ENCODE measurements at places on chromosomes 11 and 22. TPM values are rescaled to one million over a fixed set of nuclear protein-coding genes. Genes with fewer than 3 reads are reported as not detected.

The FOLR1 gene
- total RNA-seq = 0.58 TPM

The SYT13 gene
- not detected for total RNA-seq

The CHST1 gene
- total RNA-seq = 12.5 TPM

The SF1 gene
- 318 TPM for total RNA-seq

The UBE2L6 gene
- total RNA-seq = 52.1 TPM

The CD3G gene
- not detected for total RNA-seq

The NAP1L4 gene
- total RNA-seq = 104 TPM

The MAJIN gene
- not detected for total RNA-seq

The OR52I2 gene
- not detected for total RNA-seq

The PLAAT5 gene
- total RNA-seq = not detected

The PANX2 gene
- 0.68 TPM for total RNA-seq

The CAT gene
- total RNA-seq = 59.9 TPM

The TENM4 gene
- total RNA-seq = 0.23 TPM

The TSKU gene
- total RNA-seq = 20.6 TPM

The BIK gene
- 3.7 TPM for total RNA-seq

The SYCE3 gene
- not detected for total RNA-seq

The CASP12 gene
- not detected for total RNA-seq

The CDC42BPG gene
- total RNA-seq = 0.29 TPM

The OR4A16 gene
- not detected for total RNA-seq

The LINC01488 gene
- total RNA-seq = not detected

The HBB gene
- not detected for total RNA-seq

The MMP3 gene
- 0.40 TPM for total RNA-seq

The UBASH3B gene
- total RNA-seq = 67.7 TPM

The C11orf86 gene
- not detected for total RNA-seq

The KCNJ11 gene
- not detected for total RNA-seq

The PDE3B gene
- 0.98 TPM for total RNA-seq

The SREBF2 gene
- 51.8 TPM for total RNA-seq

The DCDC1 gene
- total RNA-seq = not detected

The OR2AG1 gene
- total RNA-seq = not detected

The CSF2RB gene
- not detected for total RNA-seq

The MFRP gene
- not detected for total RNA-seq

The OR52J3 gene
- not detected for total RNA-seq

The TMEM218 gene
- 21.2 TPM for total RNA-seq

The ADAMTS8 gene
- total RNA-seq = 0.04 TPM

The MS4A6A gene
- not detected for total RNA-seq

The PARVG gene
- total RNA-seq = 1.1 TPM

The MPEG1 gene
- total RNA-seq = not detected

The MEN1 gene
- 21.1 TPM for total RNA-seq

The SSTR3 gene
- total RNA-seq = not detected

The RPS6KA4 gene
- 37.5 TPM for total RNA-seq

The POU2AF3 gene
- total RNA-seq = not detected

The GAL3ST1 gene
- not detected for total RNA-seq

The ZP1 gene
- 1.3 TPM for total RNA-seq

The EP300 gene
- 19.7 TPM for total RNA-seq

The MAPK8IP1 gene
- total RNA-seq = 11.1 TPM

The C11orf65 gene
- 0.58 TPM for total RNA-seq

The OR8D4 gene
- not detected for total RNA-seq

The GAL gene
- total RNA-seq = not detected

The CREB3L1 gene
- 1.1 TPM for total RNA-seq

The NPTXR gene
- 0.83 TPM for total RNA-seq

The MRGPRF gene
- total RNA-seq = not detected

The PAX6 gene
- total RNA-seq = not detected

The RIC3 gene
- not detected for total RNA-seq

The USH1C gene
- total RNA-seq = not detected

The RAB39A gene
- total RNA-seq = 1.1 TPM

The OR51F2 gene
- total RNA-seq = not detected

The POU2AF2 gene
- total RNA-seq = not detected

The B3GAT1 gene
- total RNA-seq = 2.8 TPM

The CHRM4 gene
- 1.2 TPM for total RNA-seq

The ARHGAP20 gene
- total RNA-seq = 0.11 TPM

Data from A375 (cell line).